ENCODE measurements at places on chromosomes 6 and 20.
A peak's percentile ranks its signal among the peaks of the same experiment; 100 is the strongest.

DNA sequence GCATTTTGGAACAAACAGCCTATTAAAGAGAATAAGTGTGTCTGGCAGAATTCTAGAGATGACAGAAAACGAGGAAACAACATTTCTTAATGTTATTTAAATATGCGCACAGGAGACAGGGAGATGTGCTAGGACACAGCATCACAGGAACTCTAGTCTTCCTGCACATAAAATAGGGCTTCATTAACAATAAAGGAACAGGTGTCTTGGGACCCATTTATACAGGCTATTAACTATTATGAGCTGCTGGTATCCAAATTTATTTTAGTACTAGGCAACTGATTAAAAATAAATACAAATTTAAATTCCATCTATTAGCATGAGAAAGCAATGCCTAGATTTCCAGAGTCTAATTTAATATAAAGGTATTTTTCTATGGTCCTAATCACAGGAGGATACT lies 102.3 kb downstream of the PDSS2 start:
- no peak for DNase-seq

DNA sequence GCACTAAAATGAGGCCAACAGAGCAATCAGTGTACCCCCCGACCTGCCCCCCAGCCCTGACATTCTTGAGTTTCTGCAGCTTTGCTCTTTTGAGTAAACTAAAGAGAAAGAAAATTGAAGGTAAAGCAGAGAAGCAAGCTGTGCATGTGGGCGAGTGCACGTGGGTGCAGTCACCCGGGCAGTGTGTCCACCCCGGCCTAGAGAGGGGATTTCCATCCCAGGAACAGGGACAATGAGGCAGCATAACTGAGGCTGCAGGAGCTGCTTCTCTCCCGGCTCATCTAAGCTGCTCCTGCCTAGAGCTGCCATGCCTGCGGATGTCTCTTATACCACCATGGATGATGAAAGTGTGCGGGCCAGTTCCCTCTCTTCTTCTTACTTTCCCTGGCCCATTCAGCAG lies 16.8 kb downstream of the CASS4 start:
- no peak for DNase-seq

- no peak for DNase-seq
Measured at GRCh38 chr6:143505537-143505936, 6.0 kb downstream of the FUCA2 start.

DNA sequence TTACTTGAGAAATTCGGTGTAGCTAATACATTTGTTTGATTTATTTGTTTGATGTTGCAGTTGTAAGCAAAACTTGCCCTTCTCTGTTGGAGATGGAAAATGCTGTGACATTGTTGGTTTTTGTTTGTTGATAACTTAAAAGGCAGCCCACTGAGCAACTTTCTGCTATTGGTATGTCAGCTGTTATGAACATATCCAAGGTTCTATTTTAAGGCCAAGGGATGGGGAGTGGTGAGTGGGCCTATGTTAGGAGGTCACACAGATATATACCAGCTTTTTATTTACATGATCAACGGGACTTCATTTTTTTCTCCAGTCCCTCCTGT lies 5.7 kb downstream of the QKI start:
- DNase-seq = no peak

DNA sequence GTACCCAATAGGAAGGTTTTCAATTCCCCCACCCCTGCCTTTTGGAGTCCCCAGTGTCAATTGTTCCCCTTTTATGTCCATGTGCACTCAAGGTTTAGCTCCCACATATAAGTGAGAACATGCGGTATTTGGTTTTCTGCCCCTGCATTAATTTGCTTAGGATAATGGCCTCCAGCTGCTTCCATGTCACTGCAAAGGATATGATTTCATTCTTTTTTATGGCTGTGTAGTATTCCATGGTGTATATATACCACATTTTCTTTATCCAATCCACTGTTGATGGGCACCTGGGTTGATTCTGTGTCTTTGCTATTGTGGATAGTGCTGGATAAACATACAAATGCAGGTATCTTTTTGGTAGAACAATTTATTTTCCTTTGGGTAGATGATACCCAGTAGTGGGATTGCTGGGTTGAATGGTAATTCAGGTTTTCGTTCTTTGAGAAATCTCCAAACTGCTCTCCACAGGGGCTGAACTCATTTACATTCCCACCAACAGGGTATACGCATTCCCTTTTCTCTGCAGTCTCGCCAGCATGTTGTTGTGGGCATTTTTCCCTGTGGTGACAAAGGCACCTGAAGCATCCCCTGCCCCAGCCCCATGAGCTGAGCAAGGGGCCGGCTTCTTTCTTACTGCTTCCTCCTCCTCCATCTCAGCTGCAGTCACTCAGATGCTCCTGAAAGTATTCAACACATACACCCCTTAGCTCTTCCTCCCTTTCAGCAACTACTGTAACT lies 66.7 kb downstream of the ELOVL2 start:
- DNase-seq = no peak

- DNase-seq = no peak
Measured at GRCh38 chr6:30705620-30706019, 11.5 kb downstream of the MDC1 start.

DNA sequence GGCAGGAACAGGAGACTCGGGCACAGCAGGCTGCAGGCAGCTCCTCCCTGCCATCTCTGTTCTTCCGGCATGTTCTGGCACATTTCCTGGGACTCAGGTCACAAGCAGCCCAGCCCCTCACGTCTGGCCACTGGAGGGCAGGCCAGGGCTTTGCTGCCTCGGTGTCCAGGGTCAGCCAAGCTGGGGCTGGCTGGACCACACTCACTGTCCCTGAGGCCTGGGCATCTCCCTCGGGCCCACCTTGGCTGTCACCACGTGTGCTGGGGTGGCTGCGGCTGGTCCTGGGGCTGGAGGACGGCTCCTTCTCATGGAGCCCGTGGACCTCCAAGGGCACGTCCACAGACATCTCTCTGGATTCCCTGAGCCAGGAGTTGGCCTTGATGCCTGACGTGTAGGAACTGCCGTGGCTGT lies 18.5 kb downstream of the FRMD1 start:
- no peak for DNase-seq

DNA sequence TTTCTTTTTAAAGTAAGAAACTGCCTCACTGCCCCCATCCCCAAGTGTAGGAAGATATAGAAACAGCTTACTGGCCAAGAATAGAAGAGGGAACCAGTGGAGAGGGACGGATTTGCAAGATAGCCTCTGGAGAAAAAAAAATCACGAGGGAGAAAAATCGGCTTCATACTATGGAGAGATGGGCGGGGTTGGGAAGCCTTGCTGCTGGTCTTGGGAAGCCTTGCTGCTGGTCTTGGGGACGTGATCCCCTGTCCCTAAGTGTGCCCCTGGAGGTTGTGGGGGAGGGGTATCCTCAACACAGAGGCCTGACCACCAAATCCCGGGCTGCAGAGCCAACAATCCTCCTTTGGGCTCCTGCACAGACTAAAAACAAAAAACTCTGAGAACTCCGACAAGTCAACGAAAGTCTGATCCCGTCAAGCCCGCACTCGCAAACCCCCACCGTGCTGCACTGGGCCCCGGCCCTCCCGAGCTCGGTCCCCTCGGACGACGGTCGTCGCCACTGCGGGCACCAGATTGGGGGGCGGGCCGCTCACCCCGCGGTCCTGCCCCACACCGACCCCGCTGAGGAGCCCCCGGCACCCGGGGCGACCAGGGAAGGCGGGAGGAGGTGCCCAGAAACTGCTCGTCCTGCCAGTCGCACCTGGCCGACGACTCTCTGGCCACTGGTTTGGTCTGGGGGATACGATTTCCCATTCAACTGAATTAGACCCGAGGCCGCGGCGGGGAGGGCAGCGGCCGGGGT lies 750 bp downstream of the MAP7 start:
- no peak for DNase-seq

- no peak for DNase-seq
Measured at GRCh38 chr20:61600016-61600415, 348.0 kb downstream of the CDH4 start.

GRCh38 chr6:85127168-85127498 lies 322.8 kb upstream of the NT5E start:
- no peak for DNase-seq

DNA sequence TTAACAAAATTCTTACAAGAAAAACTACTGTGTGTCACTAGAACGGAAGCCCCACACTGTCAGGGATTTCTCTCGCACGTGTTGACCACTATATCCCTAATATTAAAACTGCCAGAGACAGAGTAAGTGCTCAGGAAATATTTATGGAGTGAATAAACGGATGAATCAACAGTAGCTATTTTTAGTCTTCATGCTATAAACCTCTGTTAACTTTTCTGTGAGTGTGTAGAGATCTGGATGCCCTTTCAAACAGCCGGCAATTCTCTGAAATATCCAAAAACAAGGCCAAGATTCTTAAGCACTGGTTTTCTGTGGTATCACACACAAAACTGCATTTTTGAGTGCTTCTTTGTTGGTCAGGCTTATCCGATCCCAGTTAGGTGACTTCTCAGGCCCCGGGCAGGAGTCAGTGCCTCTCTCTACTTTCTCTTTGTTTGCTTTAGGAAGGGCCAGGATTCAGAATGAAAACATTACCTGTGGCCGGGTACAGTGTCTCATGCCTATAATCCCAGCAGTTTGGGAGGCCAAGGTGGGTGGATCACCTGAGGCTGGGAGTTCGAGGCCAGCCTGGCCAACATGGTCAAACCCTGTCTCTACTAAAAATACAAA lies 15.7 kb downstream of the ATP9A start:
- no peak for DNase-seq

DNA sequence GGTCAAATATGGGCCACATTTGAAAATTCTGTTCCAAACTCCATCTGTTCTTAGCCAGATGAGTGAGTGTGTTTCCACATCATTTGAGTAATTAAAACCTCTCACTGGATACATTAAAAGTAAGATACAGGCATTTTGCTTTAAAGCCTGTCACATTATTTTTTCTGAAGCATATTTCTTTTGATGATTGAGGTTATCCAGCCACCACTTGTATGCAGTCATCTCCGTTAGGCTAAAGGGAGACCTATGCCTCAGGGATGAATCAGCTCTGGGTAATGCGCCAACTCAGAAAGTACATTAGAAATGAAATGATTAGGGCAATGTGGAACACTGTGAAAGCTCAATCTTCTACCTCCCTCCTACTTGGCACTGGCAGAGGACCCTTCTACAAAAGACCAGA lies 90.7 kb downstream of the SNAP25 start:
- DNase-seq = peak; percentile 89

DNA sequence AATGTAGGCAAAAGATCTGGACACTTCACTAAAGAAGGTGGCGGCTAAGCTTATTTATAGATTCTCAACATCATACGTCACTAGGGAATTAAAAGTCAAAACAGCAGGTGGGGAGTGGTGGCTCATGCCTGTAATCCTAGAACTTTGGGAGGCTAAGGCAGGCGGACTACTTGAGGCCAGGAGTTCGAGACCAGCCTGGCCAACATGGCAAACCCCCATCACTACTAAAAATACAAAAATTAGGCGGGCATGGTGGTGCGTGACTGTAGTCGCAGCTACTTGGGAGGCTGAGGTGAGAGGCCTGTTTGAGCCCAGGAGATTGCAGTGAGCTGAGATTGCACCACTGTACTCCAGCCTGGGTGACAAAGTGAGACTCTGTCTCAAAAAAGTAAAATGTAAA lies 74.6 kb downstream of the GPX5 start:
- no peak for DNase-seq

DNA sequence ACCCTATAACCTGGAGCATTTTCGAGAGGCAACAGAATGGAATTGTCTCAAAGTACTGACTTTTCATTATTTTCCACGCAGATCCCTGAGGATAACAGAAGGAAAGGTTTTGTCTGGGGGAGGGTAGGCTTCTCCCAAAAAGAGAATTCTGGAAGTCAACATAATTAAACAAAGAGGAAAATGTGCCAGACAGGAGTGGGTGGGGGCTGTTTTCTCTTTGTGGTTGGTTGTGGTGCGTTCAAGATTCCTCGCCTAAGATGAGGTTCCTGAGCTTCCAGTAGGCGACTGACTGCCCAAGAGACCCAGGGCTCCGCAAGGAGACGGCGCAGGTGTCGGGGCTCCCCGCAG lies 70.4 kb downstream of the SOX4 start:
- no peak for DNase-seq

- DNase-seq = peak; percentile 13
Measured at GRCh38 chr6:71886184-71887005, at the start of gene RIMS1. Gene RIMS1, plus strand, starts transcription at chr6:71886550. Its CDS starts 474 bp downstream, at chr6:71887024.

- no peak for DNase-seq
Measured at GRCh38 chr6:45419571-45420082, 41.9 kb upstream of the SUPT3H start.

DNA sequence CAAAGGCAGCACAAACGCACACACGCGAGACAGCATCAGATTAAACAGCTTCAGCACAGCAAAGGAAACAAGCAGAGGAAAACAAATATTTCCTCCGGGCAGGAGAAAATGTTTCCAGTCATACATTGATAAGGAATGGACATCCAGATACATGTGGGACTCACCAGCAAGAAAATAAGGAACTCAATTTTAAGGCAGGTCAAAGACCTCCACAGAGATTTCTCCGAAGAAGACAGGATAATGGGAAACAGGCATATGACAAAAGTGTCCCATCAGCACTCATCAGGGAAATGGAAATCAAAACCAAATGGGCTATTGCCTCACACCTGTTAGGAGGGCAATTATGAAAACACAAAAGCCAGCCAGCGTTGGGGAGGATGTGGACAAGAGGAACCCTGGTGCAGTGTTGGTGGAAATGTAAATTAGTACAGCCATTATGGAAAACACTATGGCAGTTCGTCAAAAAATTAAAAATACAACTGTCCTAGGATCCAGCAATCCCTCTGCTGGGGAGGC lies 9.7 kb upstream of the SLCO4A1 start:
- no peak for DNase-seq

GRCh38 chr6:44670146-44670545 lies 282.6 kb downstream of the CDC5L start:
- no peak for DNase-seq

- DNase-seq = no peak
Measured at GRCh38 chr6:52187098-52187497, 923 bp downstream of the IL17A start.

DNA sequence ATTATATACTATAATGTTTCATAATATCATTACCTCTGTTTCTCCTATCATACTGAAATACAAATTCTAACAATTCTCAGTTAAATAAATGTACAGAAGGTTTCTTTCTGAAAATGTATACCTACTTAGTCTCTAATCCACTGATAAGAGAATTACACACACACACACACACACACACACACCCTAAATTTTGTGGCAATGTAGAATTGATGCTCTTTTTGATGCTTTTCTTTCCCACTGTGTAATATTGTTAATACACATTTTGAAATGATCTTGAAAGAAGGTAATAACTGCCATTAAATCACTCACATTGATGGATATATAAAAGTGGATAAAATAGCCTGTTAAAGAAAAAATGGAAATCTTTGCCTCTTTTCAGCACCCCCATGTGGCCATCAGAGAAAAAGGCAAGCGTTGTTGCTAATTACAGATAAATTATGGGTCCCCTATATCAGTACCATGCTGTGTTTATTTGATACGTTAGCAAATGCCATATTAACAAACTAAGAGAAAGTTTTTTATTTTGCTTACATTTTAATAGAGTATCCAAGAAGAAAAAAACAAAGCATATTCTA lies 76.6 kb upstream of the VGLL2 start:
- no peak for DNase-seq

Data from NCI-H446 treated with DMSO at 0.1 percent for 48 hours (cell line).